GOT3 (cell line): ENCODE measurements at places on chromosomes 6 and 20.

DNA sequence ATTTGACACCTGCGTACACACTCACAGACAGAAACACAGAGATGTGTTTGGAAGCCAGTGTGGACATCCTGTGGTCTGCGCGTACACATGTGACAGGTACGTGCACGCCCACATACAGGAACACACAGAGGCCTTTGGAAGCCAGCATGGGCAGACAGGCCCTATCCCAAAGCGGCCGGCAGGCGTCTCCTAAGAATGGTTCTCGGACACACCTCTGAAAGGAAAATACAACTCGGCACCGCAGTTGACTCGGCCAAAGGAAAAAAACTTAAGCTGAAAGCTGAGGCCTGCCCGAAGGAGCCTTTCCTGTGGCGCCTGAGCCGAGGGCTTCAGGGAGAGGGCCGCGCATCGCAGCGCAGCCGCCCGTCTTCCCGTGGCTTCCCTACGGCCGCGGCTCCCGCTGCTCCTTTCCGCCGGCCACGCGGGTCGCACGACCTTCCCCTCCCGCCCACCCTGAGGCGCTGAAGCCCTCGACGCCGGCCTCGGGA is 1.4 kb upstream of the CEP43 start:
- peak; percentile 8 for DNase-seq

DNA sequence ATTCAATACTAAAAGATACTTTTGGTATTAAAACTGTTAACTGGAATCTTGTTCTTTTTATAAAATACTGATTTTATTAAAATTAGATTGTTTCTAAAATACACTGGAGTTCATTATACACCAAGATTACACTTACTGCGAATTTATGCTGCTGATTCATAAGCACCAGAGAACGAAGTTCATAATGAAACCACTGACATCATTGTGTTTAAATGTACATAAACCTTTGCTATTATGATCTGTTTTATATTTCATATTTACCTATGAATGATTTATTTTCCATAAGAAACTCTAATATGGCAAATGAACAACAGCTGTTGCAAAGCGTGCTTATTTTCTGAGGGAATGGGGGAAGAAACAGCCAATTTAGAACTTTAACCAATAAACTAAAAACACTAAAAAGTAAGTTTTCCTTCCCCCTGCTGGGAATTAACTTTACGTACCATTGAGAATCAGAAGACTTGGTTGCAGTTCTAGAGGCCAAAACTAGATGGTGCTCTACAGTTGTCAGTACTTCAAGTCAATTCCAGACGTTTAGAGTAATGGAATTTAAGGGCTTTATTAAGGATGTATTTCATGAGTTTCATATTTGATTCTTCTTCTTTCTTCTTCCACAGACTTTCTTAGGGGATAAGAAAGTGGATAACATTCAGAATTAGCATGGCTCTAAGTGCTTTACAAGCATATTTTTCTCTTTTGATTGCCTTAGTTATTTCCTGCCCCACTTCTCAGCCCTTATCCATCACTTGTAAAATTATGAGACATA is 30.8 kb upstream of the COL19A1 start:
- DNase-seq, result no peak

DNA sequence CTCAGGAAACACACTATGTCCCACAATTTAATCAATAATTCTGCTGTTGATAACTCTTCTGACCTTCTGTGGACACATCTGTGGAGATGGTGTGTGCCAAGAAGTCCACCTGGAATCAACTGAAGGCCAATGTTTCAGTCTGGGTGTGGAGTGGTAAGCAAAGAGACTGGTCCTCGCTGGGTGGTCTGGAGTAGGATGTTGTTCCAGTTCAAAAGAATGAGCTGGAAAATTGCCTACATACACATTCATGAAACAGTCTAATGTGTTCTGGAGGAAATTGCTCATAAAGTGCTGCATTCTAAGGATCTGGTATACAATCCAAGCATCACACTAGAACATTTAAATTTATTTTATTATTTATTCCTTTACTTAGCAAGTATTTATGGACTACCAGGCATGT is 33.9 kb upstream of the TBX18 start:
- DNase-seq, result no peak

GRCh38 chr20:51162015-51162414 is 139.1 kb upstream of the KCNG1 start:
- DNase-seq, result no peak

DNA sequence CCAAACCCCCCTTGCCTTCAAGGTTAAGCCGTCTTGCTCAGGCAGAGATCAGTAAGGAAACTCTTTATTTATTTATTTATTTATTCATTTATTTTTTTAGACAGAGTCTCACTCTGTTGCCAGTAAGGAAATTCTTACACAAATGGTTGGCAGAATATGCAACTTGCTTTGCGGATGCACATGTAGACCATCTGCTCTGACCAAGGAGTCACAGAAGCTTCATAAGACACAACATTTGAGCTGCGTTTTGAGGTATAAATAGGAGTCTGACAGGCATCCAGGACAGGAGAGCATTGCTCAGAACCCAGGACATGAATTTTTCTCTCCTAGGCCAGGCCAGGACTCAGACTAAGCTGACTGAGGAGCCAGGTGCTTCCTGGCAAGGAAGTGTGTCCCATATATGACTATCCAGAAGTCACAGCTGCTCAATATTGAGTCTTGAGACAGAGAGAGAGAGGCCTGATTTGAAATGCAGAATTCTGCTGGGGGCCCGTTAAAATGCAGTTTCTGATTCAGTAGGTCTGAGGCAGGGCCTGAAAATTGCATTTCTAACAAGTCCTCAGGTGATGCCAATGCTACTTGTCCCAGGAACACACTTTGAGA is 43.9 kb downstream of the HLA-A start:
- no peak for DNase-seq

DNA sequence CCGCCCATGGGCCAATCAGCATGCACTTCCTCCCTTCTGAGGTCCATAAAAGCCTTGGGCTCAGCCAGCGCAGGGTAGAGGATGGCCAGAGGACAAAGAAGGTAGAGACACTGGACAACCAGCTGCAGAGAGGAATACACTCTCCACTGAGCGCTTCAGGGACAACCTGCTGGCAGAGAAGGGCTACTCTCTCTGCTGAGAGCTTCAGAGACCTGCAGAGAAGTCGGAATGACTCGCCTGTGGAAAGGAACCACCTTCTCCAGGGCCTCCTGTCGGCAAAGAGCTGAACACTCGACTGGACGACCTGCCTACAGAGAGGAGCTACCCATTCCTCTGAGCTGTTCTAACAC is 31.4 kb upstream of the SLA2 start:
- no peak for DNase-seq

DNA sequence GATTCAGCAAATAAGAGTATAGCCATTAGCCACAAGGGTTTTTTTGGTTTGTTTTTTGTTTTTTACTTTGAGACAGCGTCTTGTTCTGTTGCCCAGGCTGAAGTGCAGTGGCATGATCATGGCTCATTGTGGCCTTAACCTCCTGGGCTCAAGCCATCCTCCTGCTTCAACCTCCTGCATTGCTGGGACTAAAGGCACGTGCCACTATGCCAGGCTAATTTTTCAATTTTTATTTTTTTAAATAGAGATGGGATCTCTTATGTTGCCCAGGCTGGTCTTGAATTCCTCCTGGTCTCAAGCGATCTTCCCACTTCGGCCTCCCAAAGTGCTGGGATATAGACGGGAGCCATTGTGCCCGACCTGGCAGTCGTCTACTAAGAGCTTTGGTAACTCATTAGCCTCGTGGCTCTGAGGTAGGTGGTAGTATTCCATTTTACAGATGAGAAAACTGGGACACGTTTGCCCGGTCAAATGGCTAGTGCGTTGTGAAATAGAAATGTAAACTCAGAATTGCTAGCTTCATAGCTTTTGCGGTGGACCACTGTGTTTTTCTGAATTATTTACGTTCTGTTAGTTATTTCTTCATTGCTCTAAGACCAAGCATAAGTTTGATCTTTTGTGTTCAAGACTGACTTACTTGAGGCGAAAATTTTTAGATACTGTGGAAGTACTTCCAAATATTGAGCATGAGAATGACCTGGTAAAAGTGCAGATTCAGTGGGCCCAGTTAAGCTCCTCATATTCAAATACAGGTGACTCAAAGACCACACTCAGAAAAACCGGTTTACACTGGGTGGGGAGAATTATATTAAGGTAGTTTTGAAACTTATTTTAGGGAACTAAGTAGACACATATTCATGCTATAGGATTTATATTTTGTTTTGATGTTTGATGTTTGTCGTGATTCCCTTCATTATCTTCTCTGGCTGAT is 2.1 kb downstream of the PANK2 start:
- DNase-seq, result no peak

- no peak for DNase-seq
Observed at GRCh38 chr6:137903933-137904821, 37.1 kb downstream of the TNFAIP3 start.

DNA sequence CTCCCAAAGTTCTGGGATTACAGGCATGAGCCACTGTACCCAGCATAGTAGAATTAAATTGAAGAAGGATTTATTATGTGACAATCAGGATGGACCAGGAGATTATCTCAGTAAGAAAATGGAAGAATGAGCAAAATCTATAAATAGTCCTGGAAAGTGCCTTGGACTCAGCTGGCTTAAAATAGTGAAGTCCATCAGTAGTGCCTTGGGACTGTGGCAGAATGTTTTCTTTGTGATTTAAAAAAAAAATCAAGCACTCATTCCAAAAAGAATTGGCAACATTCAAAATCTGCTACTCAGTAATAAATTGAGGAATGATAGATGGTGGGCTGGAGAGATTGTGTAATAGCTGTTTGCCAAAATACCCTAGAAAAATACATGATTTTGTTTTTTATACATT is 37.0 kb upstream of the MAS1 start:
- no peak for DNase-seq

GRCh38 chr6:11770546-11771466 is 7.8 kb downstream of the ADTRP start:
- DNase-seq, result peak; percentile 89

GRCh38 chr20:14580418-14581074 is 243.1 kb upstream of the FLRT3 start:
- DNase-seq, result no peak

GRCh38 chr6:89242574-89243330 is 25.6 kb upstream of the GABRR1 start:
- DNase-seq, result no peak

DNA sequence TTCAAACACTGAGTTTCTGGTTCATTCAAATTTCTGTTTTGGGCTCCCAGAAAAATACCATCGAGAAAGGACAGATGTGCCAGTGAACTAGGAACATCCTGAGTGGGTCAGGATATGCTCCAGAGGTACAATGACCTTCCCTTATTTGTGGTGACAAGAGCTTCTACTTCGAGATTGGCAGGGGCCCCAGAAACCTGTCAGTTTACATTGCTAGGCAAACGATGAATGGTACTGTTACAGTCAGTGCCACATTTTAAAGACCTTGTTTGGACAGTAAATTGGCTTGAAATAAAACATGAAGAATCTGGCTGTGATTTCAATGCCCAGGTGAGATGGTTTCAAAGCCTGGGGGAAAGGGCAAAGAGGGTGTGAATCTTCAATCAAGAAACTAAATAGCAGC is 454.5 kb upstream of the ID4 start:
- DNase-seq, result no peak

DNA sequence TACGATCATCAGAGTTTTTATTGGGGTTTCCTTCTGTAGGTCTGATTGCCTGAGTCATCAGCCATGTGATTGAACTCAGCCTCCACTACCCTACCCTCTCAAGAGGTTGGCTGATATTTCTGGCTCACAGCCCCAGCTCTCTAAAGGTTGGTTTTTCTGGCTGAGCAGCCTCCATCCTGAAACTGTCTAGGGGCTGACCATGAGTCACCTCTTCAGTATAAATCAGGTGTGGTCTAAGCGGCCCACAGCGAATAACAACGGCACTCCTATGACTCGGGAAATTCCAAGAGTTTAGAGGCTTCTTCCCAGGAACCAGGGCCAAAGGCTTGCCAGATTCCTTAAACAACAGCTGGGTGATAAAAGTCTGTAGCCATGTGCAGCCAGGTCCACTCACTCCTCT is 115.5 kb downstream of the SOD2 start:
- DNase-seq, result no peak

GRCh38 chr6:124941259-124941658 is 21.0 kb upstream of the RNF217 start:
- no peak for DNase-seq

DNA sequence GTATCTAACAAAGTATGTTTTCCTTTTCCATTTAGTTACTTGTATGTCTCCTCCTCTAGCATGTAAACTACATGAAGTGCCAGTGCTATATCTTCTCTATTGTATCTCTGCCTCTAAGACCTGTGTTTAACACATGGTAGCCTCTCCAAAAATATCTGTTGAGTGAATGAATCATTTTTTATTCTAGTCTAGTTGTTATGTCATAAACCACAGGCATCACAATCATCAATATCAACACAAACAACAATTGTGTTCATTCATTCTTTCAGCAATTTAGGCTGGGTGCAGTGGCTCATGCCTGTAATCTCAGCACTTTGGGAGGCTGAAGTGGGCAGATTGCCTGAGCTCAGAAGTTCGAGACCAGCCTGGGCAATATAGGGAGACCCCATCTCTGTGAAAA is 111.6 kb upstream of the EYA4 start:
- no peak for DNase-seq

DNA sequence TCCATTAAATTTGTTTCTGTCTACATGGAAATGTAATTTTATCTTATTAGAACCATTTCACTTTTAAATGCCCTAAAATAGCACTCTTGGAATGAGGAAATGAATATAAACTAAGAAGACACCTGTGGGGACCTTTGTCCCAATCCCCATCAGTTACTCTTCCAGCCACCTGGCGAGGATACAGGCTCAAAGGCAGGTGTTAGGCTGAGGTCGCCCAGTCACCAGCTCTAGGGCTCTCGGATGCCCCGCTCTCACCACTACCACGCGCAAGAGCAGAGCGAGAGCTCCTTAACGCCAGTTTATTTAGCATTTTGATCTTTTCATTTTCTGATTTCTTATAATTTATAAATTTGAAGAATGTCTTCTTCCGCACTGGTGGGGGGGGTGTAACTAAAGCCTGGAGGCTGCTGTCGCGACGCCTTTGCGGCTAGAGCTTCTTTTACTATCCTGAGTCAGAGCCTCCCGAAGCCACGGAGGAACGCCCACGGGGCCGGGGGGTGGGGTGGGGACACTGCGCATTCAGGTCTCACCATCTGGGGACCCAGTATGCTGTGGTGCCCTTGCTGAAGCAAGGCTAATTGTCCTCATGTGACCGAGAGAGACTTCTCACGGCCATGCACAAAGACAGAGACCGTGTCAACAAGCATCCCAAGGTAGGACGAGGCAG is 38.7 kb upstream of the AFDN start:
- DNase-seq, result no peak

- DNase-seq, result no peak
Observed at GRCh38 chr6:90468080-90468479, 118.8 kb downstream of the MAP3K7 start.

- DNase-seq, result no peak
Observed at GRCh38 chr6:135475292-135475886, 22.2 kb downstream of the AHI1 start.

- no peak for DNase-seq
Observed at GRCh38 chr6:116059713-116060571, 749 bp downstream of the FRK start.

- DNase-seq, result no peak
Observed at GRCh38 chr20:5135363-5136012, 8.7 kb downstream of the CDS2 start.
